ENCODE measurements at places on chromosomes 3 and 15.

DNA sequence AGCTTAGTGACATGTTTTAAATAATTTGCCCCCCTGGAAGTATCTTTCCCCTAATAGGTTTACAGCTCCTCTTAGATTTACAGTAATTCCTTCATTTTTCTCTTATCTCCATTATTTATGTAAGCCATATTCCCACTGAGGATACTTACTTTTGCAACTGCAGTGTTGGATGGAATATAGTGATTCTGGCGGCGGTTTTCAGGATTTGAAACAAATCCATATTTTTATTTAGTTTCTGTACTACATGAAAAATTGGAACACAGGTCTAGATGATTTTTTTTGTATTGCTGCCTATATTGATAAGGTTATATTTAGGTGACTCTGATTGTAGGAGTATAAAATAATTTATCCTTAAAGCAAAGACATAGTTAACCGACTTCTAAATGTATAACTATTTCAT, 391.6 kb upstream of the SUCLG2 start:
- no peak for ATAC-seq

GRCh38 chr15:51334011-51334451, 4.4 kb downstream of the CYP19A1 start:
- ATAC-seq, result no peak

GRCh38 chr15:51051776-51052175, 42.9 kb downstream of the TNFAIP8L3 start:
- peak; percentile 53 for ATAC-seq

DNA sequence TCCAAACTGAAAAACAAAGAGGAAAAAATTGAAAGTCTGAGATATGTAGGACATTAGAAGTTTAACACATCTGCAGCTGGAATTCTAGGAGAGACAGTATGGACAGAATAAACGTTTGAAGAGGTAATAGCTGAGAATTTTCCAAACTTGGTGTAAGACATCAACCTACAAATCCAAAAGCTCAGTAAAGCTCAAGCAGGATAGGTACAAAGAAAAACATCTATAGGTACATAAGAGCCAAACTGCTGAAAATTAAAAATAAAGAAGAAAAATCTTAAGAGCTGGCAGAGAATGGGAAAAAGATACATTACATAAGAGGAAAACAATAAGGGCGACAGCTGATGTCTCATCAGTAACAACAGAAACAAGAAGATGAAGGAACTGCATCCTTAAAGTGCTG, 22.8 kb upstream of the C3orf22 start:
- ATAC-seq, result no peak

DNA sequence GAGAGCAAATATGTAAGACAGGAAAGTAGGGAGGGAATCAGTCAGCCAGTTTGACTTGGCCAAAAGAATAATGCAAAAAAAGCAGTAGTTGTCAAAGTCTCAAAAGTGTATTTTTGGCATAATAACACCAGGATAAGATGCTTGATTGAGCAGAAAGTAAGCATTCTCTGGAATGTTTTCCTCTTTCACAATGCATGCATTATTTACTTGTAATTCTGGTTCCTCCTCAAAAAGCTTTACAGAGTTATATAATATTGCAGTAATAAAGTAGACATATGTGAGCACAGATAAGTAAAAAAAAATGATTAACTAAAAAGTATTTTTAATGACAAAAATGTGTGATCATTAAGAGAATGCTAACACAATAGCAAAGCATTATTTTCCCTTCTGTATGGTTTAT, 285.9 kb upstream of the BCHE start:
- ATAC-seq, result no peak

DNA sequence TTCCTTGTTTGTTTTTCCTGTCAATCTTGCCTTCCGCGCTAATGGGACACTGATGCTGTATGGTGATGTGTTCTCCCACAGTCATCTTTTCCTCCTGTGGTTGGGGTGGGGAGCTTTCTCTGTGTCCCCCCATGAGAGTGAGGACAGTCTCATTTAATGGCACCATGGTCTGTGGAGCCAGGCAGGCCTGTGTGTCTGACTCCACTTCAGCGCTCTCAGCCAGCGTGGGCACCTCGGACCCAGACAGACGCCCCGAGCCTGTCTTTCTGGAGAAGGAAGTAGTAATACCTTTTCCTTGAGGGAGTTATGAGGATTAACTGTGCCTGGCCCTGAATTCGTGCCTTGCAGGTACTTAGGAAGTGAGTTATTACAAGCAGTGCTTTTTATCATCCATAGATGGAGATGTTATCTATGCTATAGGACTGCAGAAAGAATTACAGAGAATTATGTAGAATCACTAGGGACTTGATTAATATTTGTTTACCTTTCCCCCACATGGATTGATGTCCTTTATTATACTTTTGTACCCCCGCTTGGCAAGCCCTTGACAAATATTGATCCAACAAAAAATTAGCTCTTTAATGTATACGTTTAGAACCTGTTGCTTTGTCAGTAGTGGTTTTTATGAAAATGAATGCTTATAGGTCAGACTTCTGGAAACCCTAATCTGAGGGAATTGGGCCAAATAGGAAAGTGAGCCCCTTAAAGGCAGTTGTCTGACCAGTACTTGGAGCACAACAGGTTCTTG, 152.4 kb downstream of the PGPEP1L start:
- ATAC-seq, result no peak

DNA sequence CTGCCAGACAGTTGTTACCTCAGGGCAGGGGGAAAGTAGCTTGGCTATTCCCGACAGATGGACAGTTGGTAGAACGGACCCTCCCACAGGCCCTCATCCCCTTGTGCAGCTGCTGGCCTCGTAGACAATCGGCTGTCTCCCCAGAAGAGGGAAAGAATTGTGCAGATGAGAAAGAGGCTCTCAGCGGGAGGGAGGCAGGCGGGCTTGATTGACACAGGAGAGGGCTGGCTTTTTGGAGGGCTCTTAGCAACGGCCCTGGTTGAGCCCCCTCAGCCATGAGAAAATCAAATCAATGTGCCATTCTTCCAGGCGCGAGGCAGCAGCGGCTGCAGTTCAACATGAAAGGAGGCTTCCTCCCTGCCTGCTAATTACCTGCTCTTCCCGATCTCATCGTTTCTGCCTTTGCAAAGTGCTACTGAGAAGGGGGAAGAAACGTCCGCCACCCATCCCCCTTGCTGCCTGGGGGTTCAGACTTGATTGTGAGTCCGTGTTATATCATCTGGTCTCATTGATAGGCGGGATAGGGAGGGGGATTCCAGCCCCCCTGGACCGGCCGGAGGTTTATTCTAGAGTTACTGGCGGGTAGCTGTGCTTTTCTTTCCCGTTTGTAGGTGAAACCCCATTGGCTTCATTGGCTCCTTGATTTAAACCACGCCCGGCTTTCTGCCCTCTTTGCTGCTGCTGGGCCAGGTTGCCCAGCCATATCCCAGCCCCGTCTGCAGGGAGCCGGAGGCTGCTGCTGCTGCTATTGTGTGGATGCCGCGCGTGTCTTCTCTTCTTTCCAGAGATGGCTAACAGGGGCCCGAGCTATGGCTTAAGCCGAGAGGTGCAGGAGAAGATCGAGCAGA, at the start of gene TAGLN3:
TSS of gene TAGLN3 (plus strand) at position 287 of the 848 bp plus-strand sequence. CDS start at position 788, 501 bp downstream.
- peak; percentile 56 for ATAC-seq

GRCh38 chr3:151156618-151157216, 46.3 kb downstream of the GPR171 start:
- ATAC-seq, result no peak

DNA sequence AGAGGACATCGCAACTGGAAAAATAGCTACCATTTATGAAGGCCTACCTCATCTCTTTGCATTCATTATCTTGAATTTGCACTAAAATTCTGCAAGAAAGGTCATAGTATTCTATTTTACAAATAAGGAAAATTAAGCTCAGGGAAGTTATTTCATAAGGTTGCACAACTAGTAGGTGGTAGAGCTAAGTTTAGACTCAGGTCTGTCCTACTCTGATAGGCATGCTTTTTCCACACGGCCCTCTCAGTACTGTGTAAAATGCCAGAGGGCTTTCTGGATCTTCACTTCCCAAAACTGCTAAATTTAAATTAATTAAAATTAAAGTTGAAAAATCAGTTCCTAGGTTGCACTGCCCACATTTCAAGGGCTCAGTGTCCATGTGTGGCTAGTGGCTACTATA, 18.3 kb downstream of the MAP2K1 start:
- ATAC-seq, result no peak

DNA sequence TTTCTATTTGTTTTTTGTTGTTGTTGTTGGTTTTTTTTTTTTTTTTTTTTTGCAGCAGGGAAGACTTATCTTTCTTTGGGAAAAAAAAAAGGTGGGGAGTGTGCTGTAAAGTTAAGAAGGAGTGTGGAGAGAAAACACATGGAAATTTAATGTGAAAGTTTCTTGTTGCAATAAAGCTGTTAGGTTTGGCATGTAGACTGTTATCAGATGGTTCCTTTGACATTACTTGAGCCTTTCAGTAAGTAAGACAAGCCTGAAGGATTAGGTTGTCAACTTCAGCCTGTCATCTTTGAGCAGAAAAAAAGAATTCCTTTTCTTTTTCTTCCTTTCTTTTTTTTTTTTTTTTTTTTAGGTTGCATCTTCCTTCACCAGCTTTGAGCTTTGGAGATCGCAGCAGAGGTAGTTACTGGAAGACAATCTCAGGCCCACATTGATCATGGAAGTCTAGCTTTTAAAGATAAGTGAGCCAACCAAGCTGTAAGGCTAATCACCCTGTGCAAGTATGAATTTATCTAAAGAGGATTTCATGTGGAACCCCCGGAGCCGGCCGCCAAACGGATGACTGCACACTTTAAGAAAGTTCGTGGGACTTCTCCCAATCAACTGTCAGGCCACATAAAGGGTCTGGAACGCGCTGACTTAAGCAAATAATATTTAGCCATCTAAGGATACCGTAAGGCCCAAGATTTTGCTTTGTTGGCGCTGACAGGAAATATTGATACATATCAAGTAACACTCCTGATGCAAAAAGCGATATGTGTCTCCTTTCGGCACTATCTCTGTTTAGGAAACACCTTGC, 1040.1 kb upstream of the NR2F2 start:
- ATAC-seq, result no peak

GRCh38 chr3:101266566-101266965, 53.8 kb downstream of the IMPG2 start:
- ATAC-seq, result no peak

DNA sequence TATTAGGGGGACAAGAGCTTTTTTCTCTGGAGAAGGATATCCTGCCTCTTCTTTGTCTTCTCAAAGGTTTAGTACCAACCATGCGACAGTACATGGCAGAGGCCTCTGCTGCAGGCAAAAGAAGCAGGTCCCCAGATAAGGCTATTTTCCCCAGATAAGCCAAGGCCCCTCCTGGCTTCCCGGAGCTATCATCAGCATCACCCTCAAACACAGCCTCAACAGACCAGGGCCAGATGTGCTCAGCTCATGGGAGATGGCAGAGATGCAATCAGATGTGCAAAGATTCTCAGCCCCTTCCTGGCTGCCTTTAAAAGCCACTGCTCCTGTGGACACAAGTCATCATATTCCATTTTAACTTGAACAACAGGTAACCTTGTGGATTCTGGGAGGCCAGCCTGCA, 49.0 kb downstream of the NTRK3 start:
- ATAC-seq, result no peak

- no peak for ATAC-seq
Observed at GRCh38 chr3:128344052-128344735, 122.5 kb downstream of the DNAJB8 start.

- no peak for ATAC-seq
Observed at GRCh38 chr3:67804578-67804977, 150.2 kb upstream of the SUCLG2 start.

DNA sequence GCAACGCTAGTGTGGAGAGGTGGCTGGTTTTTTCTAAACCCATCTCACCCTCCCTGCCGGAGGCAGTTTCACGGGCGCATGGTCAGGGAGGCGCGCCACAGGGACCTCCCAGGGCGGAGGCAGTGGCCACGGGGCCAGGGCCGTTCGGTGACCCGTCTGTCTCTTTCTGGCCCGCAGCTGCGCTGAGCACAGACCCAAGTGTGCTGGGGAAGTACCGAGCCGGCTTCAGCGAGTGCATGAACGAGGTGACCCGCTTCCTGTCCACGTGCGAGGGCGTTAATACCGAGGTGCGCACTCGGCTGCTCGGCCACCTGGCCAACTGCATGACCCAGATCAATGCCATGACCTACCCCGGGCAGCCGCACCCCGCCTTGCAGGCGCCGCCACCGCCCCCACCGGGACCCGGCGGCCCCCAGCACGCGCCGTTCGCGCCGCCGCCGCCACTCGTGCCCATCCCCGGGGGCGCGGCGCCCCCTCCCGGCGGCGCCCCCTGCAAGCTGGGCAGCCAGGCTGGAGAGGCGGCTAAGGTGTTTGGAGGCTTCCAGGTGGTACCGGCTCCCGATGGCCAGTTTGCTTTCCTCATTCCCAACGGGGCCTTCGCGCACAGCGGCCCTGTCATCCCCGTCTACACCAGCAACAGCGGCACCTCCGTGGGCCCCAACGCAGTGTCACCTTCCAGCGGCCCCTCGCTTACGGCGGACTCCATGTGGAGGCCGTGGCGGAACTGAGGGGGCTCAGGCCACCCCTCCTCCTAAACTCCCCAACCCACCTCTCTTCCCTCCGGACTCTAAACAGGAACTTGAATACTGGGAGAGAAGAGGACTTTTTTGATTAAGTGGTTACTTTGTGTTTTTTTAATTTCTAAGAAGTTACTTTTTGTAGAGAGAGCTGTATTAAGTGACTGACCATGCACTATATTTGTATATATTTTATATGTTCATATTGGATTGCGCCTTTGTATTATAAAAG, 1.8 kb downstream of the HES1 start:
- no peak for ATAC-seq

DNA sequence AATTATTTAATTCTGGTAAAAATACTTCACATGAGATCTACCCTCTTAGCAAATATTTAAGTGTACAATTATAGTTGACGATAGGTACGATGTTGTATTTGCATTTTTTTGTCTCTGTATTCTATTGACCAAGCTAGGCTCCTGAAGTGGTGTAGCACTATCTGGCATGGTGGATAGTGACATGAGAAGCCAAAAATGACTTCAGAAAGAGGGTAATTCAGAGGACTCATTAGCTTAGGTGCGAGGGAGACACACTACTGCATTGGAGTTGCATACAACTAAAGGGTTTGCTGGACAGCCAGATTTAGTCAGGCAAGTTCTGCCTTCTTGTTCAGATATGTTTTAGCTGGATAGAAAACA, 50.6 kb downstream of the KBTBD8 start:
- ATAC-seq, result no peak

DNA sequence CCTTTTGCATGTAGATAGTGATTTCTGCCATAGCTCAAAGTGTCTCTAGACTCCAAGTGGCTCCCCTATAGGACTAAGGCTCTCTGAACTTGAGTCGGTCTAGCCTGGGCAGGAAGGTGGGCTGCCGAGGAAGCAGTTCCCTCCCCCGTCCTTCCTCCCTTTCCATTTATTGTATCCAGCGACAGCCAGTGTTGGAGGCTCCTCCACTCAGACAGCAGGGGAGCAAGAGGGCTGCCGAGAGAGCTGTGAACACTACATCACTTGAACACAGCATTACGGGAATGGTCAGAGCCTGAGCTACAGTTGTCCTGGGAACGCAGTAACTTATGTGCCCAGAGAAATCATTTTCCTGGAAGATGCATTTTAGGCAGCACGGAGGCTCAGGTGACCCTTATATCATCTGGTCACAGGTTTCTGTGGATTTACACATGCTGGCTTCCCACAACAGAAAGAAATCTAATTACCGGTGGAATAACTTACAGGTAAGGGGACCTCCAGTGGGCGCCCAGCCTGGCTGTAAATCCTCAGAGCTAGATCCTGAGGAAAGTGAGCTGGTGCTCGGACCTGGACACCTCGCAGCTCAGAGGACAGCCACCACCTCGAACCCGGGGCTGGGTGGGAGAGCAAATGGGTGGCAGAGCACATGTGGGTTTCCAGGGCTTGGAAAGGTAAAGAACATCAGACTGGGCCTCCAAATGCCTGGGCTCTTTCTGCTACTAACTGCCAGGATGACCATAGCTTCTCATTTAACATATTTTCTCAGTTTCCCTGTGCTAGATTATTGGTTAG, 197.1 kb downstream of the UACA start:
- no peak for ATAC-seq
